ENCODE measurements at places on chromosomes 2 and 18. TPM values are rescaled to one million over a fixed set of nuclear protein-coding genes. Genes with fewer than 3 reads are reported as not detected.

Gene EHD3
- 1.8 TPM for total RNA-seq

DNA sequence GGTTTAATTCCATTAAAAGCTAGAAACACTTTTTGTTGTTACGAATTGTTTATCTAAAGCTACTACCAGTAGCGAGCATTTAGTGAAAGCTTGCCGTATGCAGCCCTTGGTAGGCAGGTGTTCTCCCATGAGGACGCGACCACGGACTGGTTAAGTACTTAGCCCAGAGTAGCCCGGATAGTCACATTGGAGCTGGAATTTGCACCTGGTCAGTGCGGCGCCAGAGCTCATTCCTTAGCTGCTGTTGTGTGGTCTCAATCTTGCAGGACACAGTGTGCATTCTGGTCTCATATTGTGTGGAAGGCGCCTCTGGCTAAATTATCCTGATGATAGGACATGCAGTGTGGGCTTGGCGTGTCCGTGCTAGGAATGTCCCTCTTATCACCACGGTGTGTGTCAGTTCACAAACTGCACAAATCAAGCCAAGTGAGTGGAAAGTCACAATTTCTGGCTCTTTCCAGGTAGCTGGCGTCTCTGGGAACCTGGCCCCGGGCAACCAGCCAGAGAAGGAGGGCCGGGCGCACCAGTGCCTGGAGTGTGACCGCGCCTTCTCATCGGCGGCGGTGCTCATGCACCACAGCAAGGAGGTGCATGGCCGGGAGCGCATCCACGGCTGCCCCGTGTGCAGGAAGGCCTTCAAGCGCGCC lies 133.3 kb downstream of the ZNF236 start:
- no peak for DNase-seq

DNA sequence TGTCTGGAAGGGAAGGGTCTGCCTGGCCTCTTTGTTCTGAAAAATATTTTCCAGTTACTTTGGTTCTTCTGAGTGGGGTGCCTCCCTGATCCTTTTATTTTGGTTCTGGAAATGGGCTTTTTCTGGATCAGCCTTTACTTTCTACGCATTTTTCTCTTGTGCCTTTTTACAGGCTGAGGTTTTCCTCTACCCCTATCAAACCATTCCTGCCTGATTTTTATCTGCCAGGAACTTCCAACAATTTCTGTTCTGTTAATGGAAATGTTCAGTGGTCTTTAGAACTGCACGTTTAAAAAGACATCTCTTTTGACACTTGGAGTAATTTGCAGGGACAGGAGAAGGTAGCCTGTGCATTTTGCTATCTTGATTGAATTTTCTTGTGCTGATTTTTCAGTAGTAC lies 113.8 kb downstream of the ARHGAP28 start:
- no peak for DNase-seq

Gene ANKRD30BL
- not detected for total RNA-seq

GRCh38 chr2:178101321-178102079 lies 10.7 kb upstream of the RBM45 start:
- no peak for DNase-seq

Gene WNT6
- total RNA-seq, result 0.33 TPM

DNA sequence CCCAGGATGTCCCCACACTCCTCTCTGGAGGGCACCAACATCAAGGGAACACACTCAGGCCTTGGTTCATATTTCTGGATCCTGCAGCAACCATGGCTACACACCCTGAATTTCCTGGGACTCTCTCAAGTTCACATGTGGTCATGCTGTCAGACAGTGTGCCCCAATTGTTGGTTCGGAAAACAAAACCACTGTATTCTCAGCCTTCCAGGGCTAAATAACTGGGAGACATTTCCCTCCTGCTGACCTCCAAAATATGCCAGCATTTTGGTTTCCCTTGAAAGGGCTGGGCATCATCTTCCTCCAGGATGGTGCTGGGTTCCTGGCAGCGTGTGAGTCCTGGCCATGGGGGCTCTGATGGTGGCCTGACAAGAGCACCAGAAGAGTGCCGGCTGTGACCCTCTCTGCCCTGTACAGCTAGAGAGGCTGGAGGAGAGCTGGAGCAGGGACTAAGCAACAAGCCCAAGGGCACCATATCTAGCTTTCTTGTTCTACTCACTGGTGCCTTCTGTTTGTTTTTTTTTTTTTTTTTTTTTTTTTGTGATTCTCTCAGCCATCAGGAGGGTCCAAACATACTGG lies 37.5 kb upstream of the WIPF1 start:
- DNase-seq, result no peak

GRCh38 chr2:121446647-121447241 lies 83.9 kb upstream of the RNU4ATAC start:
- DNase-seq, result no peak

- DNase-seq, result peak; percentile 31
Observed at GRCh38 chr2:65437392-65438135, 5.2 kb upstream of the SPRED2 start.

GRCh38 chr2:26268213-26268612 lies 23.5 kb downstream of the HADHB start:
- DNase-seq, result no peak

GRCh38 chr2:191860760-191861466 lies 14.0 kb upstream of the CAVIN2 start:
- no peak for DNase-seq

Gene SLC4A3
- total RNA-seq, result 7.3 TPM

Gene UGGT1
- total RNA-seq, result 56.9 TPM

GRCh38 chr2:150097901-150098531 lies 389.5 kb downstream of the RND3 start:
- DNase-seq, result no peak

GRCh38 chr2:191635333-191636234 lies 42.4 kb upstream of the NABP1 start:
- DNase-seq, result no peak

- no peak for DNase-seq
Observed at GRCh38 chr18:30334781-30335180, 707.8 kb downstream of the DSC3 start.

GRCh38 chr2:203077451-203077850 lies 62.8 kb downstream of the NBEAL1 start:
- no peak for DNase-seq

- DNase-seq, result no peak
Observed at GRCh38 chr18:14747513-14748474, at the start of gene ANKRD30B. Gene ANKRD30B (plus strand): TSS chr18:14748172. CDS start chr18:14748420, 248 bp downstream.

Gene SCN2A
- total RNA-seq, result not detected

DNA sequence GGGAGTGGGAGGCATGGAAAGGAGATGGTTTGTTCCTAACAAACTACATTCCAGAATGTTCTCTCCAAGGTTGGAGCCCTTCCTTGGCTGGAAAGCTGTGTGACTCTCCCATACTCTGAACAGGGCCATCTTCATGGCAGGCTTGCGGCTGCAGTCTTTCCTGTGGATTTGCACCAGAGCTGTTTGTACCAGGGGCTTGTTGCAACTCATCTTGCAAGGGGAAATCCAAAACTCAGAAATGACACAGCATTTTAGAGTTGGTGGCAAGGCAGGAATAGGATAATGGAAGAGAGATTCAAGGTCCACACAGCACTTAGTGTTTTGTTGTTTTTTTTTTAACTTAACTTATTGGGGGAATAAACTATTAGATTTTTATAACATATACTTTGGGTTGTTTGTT lies 73.7 kb upstream of the ZNF516 start:
- no peak for DNase-seq

DNA sequence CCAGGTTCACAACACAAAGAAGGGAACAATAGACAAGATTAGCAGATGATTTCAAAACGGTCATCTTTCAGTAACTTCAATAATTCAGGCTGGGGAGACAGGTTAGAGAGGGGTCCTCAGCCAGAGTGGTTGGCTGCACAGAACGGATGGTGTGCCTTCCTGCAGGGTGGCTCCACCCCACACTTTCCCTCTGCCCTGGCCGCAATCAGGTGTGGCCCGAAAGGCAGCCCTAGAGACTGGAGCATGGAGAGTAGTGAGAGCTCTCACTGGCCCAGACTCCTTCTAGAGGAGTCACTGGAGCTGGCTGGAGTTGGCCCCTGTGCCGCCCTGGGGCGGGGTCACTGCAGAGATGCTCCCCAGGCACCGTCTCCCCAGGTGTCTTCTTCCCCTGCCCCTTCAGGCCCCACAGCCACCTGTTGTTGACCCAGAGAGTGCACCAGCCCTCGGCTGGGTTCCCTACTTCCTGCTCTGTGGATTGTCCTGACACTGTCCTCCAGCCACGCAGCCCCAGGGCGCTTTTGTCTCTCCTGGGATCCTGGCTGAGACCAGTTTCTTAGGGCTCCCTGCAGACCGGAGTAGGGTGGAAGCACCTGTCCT lies 126.8 kb downstream of the PXDN start:
- peak; percentile 51 for DNase-seq

GRCh38 chr2:69518841-69519240 lies 81.6 kb upstream of the NFU1 start:
- DNase-seq, result peak; percentile 51

- DNase-seq, result peak; percentile 79
Observed at GRCh38 chr18:8890957-8891464, 185.7 kb downstream of the MTCL1 start.

Gene MOCOS
- 30.4 TPM for total RNA-seq

GRCh38 chr2:122999821-123000220 lies 1025.3 kb upstream of the CNTNAP5 start:
- DNase-seq, result no peak

- DNase-seq, result peak; percentile 67
Observed at GRCh38 chr2:207375207-207375875, 154.4 kb upstream of the CREB1 start.

DNA sequence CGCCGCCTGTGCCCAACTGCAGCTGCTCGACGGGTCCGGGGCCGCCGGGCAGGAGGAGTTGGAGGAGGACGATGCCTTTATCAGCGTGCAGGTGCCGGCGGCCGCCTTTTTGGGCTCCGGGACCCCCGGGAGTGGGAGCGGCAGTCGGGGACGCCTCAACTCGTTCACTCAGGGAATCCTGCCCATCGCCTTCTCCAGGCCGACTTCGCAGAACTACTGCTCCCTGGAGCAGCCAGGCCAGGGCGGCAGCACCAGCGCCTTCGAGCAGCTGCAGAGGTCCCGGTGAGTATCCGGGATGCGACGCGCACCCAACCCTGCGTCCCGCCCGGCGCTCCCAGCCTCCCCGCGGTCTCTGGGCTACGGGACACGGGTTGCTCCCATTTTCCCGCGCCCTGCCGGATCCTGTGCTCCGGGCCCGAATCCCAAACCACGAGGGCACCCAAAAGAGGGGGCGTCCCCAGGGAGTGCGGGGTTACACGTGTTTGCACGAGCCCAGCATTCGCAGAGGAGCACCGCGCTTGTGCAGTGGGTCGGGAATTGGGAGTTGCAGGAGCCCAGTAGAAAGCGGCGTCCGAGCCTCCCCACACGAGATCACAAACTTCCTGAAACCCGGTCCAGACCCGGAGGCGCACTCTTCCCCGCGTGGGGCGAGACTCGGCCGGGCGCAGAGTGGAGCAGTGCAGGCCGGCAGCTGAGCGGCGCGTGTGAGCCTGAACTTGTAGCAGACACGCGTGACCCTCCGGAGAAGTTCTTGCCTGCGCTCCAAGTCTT lies 1.2 kb downstream of the CABLES1 start:
- DNase-seq, result no peak

Gene GREB1
- 0.20 TPM for total RNA-seq

GRCh38 chr18:3425446-3425845 lies 24.5 kb upstream of the TGIF1 start:
- DNase-seq, result no peak

- no peak for DNase-seq
Observed at GRCh38 chr2:202335791-202336467, 40.2 kb upstream of the BMPR2 start.

Gene TMEM247
- not detected for total RNA-seq

- no peak for DNase-seq
Observed at GRCh38 chr2:157911246-157911645, 35.1 kb upstream of the ACVR1 start.

Gene CSRNP3
- 0.41 TPM for total RNA-seq

DNA sequence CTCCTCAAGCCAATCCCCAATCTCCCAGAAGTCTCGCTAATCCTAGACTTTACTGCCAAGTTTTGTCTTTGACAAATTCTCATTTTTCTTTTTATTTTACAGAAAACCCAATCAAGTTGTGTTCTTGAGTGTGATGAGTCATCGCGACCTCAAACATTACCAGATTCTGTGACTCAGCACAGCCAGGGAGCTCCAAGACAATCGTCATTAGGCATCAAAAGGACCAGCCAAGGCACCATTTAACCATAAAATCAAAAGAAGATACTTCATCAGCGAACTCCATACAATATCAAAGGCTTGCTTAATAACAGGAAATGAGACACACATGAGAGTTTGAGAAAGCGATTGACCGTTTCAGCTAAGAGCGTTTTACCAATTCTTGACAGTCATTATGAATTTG lies 146.2 kb upstream of the AGAP1 start:
- peak; percentile 65 for DNase-seq

DNA sequence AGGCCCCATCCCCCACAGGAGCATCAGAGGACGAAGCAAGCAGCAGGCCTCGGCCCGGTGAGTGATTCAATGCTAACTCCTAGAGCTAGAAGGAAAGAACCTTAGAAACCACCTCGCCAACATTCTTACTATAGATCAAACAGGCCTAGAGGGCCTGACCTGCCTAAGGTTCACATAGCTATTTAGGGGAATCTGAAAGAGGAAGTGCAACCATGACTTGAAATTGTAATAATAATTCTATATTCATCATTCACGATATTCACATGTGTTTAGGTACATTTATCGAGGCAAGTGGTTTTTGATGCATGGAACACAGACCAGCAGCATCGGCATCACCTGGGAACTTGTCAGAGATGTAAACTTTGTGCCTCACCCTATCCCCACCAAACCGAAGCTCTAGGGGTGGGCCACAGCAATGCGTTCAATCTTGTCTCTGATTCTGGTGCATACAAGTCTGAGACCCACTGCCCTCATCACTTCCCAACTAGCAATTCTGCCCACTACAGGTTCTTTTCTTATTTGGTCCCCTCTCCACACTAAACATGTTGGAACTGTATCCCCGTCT lies 78.0 kb upstream of the DNMT3A start:
- no peak for DNase-seq

DNA sequence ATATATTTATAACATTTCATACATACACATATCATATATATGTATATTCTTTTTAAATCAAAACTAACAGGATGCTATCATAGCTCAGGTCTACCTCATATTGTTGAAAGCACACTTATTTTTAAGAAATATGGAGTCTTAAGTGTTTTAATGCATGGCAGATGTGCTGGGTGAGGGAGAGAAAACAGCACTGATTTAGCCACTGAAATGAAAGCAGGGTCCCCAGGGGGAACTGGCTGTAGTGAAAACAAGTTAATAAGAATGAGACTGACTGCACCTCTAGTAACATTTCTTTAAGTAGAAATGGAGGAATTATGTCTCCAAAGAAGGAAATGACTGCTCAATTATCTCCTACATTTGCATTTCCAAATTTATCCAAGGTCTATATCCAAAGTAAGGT lies 857.8 kb downstream of the DCDC2C start:
- no peak for DNase-seq

- DNase-seq, result no peak
Observed at GRCh38 chr2:128491692-128492244, 173.1 kb upstream of the HS6ST1 start.

DNA sequence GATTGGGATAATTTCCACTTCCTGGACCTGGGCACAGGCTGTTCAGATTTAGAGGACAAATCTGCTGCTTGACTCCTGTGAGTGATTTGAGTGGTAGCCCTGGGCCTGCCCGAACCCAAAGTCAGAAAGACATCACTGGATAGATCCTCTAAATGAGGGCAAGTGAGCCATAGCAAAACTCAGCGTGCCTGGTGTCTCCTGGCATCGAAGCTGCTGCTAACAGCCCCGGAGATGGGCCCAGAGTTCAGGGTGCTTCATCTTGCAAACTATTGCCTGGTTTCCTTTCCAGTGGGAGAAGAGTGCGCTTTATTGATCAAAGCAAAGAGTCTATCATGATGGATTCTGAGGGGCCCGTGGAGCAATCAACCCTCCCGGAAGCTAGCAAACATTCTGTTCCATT lies 153.1 kb upstream of the KLHL29 start:
- DNase-seq, result no peak

- DNase-seq, result no peak
Observed at GRCh38 chr2:7133521-7133920, 216.3 kb downstream of the RNF144A start.

All from PC-9 (cell line).